ENCODE measurements at places on chromosomes 11 and 22. TPM values are rescaled to one million over a fixed set of nuclear protein-coding genes. Genes with fewer than 3 reads are reported as not detected.

The RIMBP3C gene
- total RNA-seq: not detected

The GTSE1 gene
- total RNA-seq: 1.4 TPM

The CHKB gene
- 28.4 TPM for total RNA-seq

The DTX4 gene
- 8.4 TPM for total RNA-seq

The JAML gene
- 2.2 TPM for total RNA-seq

The OR4D5 gene
- not detected for total RNA-seq

The CNGA4 gene
- 0.38 TPM for total RNA-seq

GRCh38 chr11:63212742-63213141 lies 30.7 kb downstream of the SLC22A25 start:
- DNase-seq: no peak

- DNase-seq: no peak
Observed at GRCh38 chr11:121884626-121885025, 231.4 kb downstream of the BLID start.

GRCh38 chr22:41301085-41302020 lies at the start of gene ZC3H7B:
ZC3H7B (plus strand) TSS chr22:41301525; CDS start chr22:41320661, 19,136 bp downstream.
- no peak for DNase-seq

DNA sequence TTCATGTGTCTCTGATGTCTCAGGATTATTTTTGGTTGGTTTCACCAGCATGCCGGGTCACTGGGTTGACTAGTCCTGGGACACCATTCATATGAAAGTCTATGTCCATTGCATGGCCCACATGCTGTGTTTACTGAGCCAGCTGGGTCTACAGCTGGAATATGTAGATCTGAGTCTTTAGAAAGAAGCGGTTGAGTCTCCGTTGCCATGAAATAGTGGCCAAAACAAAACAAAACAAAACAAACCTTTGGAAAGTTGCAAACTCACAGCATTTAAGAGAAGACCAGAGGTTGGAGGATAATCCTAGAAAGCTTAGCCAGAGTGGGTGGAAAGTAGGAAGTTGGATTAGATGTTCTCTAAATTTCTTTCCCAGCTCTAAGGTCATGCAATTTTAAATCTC lies 191.8 kb upstream of the NTM start:
- DNase-seq: no peak

- DNase-seq: no peak
Observed at GRCh38 chr11:121576531-121576930, 123.8 kb upstream of the SORL1-AS1 start.

DNA sequence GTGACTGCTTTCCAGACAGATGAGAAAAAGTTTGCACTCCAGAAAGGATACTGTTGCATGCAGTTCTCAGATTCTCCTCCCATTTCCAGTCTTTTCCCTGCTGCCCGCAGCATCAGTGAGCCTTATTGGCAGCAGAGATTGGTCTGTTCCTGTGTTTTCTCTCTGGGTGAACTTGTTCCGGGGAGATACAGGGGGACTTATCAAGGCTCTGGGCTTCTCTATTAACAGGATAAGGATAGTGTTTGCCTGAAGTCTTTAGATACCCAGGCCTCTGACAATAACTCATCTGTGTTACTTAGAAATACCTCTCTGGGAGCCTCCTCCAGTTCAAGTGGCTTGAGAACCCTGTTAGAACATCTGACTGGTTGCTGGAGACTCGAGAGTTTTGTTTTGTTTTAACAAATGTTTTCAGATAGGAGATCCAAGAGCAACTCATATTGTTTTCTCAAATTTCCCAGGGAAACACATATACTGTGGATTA lies 154.7 kb downstream of the BLID start:
- DNase-seq: no peak

DNA sequence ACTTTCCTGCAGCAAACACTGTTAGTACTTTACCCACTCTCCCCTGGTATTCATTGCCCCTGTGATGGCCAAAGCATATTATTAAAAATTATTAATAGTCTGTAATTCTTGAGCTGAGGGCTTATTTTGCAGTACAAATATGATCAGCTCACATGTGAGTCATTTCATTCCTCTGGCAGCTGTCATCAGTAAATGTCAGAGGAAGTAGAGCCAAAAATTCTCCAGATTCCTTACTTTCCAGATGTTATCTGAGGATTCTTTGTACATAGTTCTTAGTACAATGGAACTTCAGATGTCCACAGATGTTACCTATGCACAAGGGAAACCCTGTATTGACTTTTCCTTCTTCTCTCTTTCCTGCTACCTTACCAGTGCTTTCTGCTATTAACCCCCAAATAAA lies 12.5 kb downstream of the OR5B3 start:
- no peak for DNase-seq

- no peak for DNase-seq
Observed at GRCh38 chr22:20439928-20440575, 2.4 kb upstream of the SCARF2 start.

DNA sequence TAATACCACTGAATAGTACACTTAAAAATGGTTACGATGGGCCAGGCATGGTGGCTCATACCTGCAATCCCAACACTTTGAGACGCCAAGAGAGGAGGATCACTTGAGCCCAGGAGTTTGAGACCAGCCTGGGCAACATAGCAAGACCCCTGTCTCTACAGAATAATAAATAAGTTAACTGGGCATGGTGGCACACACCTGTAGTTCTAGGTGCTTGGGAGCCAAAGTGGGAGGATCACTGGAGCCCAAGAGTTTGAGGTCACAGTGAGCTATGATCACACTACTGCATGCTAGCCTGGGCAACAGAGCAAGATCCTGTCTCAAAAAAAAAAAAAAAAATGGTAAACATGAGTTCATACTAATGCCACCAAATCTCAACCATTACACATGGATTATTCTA lies 61.3 kb downstream of the CD6 start:
- DNase-seq: no peak

DNA sequence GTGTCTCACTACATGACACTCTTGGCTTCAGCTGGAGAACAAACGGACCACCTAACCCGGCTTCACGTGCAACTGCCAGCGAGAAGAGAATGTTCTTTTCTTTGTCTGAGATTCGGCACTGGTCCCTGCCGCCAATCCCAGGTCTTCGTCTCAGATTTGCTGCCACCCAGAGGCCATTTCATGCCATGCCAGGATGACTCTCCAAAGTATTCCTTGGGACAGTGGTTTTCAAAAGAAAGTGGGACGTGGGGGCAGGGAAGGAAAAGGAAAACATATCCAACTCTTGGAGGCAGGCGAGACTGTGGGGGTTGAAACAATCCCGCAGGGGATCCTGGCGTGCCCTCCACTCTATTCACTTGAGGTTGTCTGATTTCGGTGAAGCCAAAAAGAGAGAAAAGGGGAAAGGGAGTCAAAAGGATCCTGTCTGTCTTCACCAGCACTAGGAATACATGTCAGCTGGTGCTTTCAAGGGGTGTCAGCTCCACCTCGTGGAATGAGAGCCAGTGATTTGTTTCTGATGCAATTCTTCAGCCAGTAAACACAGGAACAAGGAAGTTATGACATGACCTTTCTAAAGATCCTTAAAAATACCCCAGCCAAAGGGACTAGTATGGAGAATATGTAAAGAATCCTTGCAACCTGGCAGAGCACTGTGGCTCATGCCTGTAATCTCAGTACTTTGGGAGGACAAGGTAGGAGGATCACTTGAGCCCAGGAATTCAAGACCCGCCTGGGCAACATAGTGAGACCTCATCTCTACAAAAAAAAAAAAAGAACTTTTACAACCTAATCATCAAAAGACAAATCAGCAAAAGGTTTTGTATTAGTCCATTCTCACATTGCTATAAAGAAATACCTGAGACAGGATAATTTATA lies 41.0 kb upstream of the APLNR start:
- no peak for DNase-seq

DNA sequence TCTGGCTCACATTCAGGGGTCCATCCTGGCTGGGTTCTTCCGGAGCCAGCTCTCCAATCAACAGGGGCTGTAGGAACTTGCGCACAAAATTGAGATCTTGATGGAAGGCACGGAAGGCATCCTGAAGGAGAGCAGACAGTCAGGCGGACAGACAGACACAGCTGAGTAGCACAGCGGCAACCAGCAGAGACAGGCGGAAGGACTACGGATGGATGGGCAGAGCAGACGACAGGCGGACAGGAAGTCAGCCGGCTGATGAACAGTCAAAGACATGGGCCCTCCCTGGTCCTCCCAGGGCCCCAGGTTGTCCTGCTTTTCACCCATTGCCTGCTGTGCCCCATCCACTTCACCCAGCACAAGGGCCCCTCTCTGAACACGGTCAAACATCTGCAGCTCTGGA lies 11.3 kb downstream of the FADS3 start:
- no peak for DNase-seq

DNA sequence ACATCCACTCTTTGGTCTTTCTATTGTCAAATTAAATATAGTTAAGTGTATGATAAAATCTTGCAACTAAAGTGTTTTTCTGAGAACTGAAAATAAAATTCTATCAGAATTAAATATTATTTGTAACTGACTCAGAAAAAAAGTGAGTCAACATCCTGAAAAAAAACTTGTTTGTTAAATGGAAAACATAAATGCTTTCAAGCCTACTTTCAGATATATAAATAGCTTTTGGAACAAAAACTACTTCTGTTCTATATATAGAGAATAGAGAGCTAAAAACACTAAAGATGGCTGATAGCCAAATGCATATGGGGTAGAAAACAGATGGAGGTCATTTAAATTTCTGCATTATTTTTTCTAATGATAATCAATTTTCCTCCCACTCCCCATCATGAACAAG lies 61.8 kb downstream of the PIK3C2A start:
- no peak for DNase-seq

DNA sequence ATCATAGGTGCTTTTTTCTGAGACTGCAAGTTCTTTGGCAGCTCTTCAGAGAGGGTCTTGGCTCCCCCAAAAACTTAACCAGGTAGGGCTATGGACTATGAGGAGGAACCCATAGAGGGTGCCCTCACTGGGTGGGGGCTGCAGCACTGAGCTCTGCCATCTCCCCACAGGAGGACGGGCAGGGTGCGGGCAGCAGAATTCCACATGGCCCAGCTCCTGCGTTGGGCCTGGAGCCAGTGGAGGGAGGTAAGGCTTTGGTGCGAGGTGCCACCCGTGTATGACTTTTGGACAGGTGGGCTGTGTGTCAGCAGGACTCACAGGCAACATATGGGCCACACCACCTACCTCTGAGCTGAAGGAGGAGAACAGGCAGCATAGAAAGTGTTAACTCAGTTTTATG lies 58.4 kb downstream of the PISD start:
- no peak for DNase-seq

Measured in esophagus squamous epithelium (tissue), 5 donors.